ENCODE measurements at places on chromosomes 1 and 21.

- no peak for DNase-seq
These were observed 95.8 kb downstream of the PSMG1 start for GRCh38 chr21:39087238-39088030.

DNA sequence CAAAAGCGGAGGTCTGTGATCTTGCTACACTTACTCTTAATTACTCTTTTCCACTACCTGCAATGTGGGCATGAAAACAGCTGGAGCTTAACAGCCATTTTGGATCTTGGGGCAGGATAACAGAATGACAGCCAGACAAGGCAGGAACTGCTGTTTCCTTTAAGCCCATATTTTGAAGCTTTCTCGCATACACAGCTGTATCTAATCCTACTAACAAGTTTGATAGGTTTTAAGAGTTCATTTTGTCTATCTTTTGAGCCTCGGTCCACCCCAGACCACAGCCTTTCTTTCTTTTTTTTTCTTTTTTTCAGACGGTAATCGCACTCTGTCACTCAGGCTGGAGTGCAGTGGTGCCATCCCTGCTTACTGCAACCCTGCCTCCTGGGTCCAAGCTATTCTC lies 42.4 kb upstream of the CRB1 start:
- DNase-seq = no peak

GRCh38 chr21:25994758-25995163 lies 175.8 kb downstream of the APP start:
- no peak for DNase-seq

DNA sequence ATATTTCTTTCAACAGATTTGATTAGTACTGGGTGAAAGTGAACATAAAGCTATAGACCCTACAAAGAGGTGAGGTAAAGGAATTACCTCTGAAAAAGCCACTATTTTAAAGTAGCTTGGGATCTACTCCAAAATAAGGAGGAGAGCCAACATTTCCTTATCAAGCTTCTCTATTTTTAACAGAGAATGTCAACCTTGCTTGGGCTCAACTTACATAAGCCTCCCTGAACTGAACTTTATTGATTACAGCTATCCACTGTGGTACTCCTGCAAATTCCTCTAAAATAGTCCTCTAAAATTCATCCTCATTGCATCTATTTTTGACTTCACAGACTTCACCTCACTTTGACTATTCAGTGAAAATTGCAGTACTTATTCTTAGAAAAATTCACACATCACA lies 10.3 kb downstream of the ZNHIT6 start:
- no peak for DNase-seq

DNA sequence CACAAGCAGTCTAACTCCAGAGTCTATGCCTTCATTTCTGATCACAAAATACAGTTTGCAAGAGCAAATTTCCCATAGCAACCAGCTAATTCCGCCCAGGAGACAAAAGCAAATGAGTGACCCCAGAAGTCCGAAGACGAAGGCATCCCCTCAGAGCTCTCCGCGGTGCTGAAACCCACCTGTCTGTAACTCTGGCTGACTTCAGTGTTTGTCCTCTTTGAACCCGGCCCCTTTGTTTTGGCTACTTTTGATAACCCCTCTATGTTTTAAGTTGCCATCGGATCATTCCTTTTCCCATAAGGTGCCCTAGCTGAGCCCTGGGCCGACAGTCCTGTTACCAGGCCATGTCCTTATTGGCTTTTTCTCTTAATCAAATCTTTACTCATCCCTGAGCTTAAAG lies 515.8 kb downstream of the PTPRU start:
- peak; percentile 8 for DNase-seq

DNA sequence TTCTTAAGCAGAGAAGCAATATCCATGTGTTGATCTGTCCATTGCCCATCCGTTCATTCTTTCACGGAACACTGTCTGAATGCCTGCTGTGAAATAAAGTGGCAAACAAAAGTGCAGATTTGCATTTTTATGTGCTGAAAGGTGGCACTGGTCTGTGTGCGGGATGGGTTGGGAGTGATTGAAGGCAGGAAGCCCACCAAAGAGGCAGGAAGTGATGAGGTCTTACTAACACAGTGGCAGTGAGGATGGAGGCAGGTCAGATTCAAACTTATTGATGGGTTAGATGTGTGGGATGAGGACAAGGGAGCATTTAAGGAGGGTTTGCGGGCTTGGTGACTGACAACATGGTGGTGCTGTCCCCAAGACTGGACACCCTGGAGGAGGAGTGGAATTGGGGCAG lies 8.3 kb downstream of the PTPRF start:
- no peak for DNase-seq

- no peak for DNase-seq
These were observed 260.7 kb downstream of the CHRM3 start for GRCh38 chr1:239647045-239647444.

DNA sequence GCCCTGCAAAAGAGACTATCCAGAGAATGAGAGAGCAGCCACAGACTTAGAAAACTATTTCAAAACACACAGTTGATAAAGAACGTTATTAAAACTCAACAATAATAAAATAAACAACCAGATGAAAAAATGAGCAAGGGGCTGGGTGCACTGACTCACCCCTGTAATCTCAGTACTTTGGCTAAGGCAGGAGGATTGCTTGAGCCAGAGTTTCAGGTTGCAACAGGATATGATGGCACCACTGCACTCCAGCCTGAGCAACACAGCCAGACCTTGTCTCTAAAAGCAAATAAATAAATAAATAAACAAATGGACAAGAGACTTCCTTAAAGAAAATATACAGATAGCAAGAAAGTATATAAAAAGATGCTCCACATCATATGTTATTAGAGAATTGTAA lies 144.6 kb downstream of the LRRIQ3 start:
- no peak for DNase-seq

GRCh38 chr1:230026572-230026971 lies 40.5 kb upstream of the GALNT2 start:
- no peak for DNase-seq

- peak; percentile 92 for DNase-seq
These were observed 49.8 kb downstream of the ZBTB18 start for GRCh38 chr1:244100704-244101453.

GRCh38 chr1:27643600-27644368 lies 8.8 kb upstream of the FGR start:
- peak; percentile 53 for DNase-seq

DNA sequence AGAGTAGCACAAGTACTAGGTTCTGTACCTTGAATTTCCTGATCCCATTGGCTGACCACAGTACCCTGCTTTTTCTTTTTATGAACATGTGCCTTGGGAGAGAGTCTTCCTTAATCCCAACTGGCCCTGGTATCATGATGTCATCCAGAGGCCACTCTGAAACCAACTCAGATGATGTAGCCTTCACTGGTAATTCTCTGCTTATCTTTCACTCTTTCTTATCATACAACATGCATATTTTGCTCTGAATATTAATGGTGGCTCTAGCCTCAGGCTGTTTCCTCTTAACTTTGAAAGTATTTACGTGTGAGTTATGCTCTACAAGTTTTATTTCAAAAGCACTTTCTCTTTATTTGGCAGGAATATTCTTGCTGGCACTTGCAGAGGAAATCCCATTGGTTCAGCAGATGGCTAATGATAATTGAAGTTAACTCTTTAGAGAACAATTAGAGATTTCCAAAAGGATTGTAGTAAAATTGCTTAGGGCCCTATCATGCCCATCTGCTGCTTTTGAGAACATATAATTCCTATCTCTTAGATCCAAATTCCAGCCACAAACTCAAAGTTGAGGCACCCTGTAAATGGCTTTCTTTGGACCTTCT lies 86.1 kb downstream of the PTGER3 start:
- no peak for DNase-seq

GRCh38 chr1:202848191-202848542 lies 37.4 kb downstream of the PCAT6 start:
- no peak for DNase-seq

- DNase-seq = no peak
These were observed 555.8 kb downstream of the PLA2G4A start for GRCh38 chr1:187384504-187384903.

DNA sequence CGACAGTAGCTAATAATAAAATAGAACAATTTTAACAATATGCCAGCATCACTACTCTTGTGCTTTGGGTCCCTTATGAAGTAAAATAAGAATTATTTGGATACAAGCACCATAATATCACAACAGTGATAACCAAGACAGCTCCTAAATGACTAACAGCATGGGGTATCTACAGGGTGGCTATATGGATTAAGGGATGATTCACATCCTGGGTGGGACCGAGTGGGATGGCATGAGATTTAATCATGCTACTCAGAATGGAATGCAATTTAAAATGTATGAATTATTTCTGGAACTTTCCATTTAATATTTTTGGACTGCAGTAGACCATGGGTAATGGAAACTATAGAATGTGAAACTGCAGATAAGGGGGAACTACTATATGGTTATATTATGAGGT lies 28.1 kb upstream of the B3GALNT2 start:
- peak; percentile 59 for DNase-seq

DNA sequence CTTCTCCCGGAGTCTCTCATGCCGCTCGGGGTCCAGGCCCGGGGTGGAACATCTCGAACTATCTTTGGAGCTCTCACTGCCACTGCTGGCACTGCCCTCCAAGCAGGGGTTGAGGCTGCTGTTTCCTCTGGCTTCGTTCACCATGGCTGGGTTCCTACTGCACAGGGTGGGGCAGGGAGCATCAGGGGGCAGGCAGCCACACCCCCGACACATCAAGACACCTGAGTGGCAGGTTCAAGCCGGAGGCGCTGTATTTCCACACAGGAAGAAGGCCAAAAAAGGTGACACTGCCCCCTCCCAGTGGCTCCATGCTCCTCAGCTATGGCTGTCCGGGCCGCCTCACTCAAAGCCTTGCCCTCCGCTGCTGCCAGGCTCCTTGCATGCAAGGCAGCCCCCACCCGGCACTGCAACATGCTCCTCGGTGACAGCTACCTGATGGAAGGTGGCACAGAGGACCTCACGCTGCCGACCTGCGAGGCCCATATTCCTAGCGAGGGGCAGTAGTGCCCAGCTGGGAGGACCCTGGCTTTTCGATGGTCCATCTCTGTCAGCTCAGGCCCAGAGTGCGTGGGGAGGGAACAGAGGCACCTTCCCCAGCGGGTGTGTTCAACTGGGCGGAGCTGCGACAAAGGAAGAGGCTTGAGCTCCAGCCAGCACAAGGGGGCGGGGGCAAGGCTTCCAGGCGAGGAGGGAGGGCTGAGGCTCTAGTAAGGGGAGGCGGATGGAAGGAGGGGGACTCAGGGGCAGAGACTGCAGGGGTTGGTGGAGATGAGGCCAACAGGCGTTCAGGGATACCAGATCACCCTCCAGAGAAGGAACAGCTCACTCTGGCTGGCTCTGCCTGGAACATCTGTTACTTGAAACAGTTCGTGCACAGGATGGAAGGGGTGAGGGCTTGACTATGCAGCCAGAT lies 2.5 kb downstream of the MTHFR start:
- DNase-seq = peak; percentile 95

- DNase-seq = no peak
These were observed 21.6 kb downstream of the PTGFRN start for GRCh38 chr1:116931016-116931918.

DNA sequence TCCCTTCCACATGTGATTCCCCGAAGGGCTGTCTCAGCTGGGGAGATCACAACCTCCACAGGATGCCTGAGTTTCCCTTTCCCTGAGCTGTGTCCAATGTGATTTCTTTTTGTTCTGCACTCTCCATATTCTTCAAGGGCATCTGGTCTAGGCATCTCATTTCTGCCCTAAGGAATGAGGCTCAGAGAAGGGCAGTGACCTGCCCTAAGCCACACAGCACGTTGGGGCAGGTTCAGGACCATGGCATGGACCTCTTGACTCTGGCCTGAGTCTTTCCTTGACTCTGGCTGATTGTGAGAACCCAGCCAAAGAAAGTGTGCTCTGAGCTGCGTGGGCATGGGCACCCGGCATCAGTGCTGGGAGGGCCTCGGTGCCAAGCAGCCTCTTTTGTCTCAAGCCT lies 590.3 kb downstream of the PTPRU start:
- no peak for DNase-seq

DNA sequence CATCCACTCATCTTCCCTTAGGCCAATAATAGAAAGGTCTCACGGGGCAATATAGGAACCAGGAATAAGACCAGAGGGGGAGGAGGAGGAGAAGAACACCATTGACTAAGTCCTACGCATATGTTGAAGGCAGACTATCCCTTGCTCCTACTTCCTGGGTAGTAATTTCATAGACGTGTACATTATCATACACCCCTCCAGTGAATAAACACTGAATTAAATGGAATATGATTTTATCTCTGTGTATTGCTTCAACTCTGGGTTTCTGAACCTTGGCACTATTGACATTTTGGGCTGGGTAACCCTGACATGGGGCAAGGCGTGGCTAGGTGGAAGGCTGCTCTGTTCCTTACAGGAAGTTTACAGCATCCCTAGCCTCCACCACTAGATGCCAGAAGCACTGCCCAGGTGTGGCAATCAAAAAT lies 17.3 kb upstream of the FHAD1 start:
- no peak for DNase-seq

DNA sequence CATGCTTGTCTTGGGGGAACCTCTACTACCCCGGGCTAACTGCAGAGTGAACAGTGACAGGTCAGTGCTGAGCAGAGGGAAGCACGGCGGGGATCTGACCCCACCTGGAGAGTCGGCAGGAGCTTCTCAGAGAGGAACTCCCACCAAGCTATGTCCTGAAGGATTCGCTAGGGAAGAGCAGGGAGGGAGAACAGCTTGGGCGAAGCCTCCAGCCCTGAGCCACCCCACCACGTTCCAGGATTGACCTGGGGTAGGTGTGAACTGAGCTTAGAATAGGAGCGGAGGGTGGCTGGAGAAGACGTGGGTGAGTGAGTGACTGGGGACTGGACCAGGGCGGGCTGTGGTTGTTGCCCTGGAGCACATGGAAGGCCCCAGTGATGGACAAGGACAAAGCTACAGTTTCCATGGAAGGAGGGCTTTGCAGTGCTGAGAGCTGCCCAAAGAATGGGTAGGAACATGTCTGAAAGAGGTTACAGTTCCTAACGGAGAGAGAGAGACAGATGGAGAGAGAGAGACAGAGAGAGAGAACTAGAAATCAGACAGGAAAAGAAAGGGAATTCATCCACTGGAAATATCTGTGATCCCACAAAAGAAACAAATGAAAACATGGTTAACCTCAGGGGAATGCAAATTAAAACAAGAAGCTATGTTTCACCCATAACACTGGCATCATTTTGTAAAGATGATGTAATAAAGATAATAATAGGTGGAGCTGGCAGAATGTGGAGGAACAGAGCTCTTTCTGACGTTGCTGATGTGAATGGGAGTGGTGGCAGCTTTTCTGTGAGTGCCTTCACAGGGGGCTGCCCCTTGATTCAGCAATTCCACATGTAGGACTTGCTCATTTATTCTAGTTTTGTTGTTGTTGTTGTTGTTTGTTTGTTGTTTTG lies 17.2 kb downstream of the BSND start:
- no peak for DNase-seq

Data from fibroblast of upper back skin (primary cell).